Activated B cell treated with CpG ODN at 0.5 μM for 24 hours (primary cell): ENCODE measurements at places on chromosomes 2 and 18.

DNA sequence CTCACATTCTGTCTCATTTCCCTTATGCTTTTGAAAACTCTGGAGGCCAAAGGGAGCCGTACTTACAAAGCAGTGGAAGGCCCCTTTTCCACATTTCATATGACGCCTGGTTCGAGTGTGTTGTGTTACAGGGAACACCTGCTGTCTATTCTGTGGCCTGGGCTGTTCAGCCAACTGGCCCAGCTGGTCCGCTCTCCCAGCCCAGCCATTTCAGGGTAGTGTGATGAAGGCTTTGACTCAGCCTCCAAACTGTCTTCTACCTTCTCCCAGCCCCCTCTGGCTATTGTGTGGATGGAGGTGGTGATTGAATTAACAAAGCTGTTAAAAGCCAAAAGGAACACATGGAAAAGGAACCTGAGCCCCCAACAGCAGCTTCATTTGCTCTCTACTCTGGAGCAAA lies 233.8 kb downstream of the ICOS start:
- no peak for DNase-seq

- DNase-seq, result peak; percentile 24
Observed at GRCh38 chr2:287911-288757, at the start of gene ALKAL2. Gene ALKAL2 (minus strand): TSS chr2:288091. CDS start chr2:287835, 256 bp downstream.

GRCh38 chr2:218393750-218394290 lies 5.8 kb upstream of the CTDSP1 start:
- DNase-seq, result no peak

- no peak for DNase-seq
Observed at GRCh38 chr2:33496150-33496549, 19.7 kb downstream of the RASGRP3 start.

- DNase-seq, result no peak
Observed at GRCh38 chr2:62163106-62163831, 32.6 kb upstream of the B3GNT2 start.

GRCh38 chr2:219167997-219168396 lies 1.8 kb downstream of the SLC23A3 start:
- no peak for DNase-seq

DNA sequence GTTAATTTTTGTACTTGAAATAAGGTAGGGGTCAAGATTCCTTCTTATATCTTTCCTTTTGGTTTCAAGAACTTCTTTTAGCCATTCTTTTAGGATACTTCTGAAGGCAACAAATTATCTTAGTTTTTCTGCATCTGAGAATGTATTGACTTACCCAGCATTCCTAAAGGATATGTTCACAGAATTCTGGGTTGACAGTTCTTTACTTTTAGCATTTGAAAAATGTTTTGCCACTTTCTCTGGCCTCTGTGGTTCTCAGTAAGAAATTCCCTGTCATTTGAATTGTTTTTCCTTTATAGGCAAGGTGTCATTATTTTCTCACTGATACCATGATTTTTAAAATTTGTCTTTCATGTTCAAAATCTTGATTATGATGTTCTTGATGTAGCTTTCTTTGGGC lies 162.4 kb downstream of the GALNT1 start:
- no peak for DNase-seq

DNA sequence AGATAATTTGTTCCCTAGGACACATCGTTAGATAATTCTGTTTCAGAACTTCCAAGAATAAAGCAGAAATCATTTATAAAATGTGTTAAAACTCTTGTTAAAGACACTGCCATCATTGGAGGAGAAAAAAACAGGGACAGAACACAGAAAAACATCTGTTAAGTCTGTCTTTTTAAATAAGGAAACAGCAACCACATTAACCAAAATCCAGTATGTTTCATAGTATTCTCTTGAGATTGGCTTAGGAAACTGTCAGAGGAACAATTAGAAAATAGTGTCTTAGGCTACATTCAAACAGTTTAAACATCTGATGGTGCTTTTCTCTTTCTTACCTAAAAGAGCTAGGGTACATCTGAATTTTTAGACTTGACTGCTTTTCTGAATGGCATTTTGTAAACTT lies 81.6 kb downstream of the PMS1 start:
- no peak for DNase-seq

- no peak for DNase-seq
Observed at GRCh38 chr2:207502577-207503198, 27.1 kb upstream of the CREB1 start.

- no peak for DNase-seq
Observed at GRCh38 chr2:182186132-182186735, 200.6 kb downstream of the PPP1R1C start.

DNA sequence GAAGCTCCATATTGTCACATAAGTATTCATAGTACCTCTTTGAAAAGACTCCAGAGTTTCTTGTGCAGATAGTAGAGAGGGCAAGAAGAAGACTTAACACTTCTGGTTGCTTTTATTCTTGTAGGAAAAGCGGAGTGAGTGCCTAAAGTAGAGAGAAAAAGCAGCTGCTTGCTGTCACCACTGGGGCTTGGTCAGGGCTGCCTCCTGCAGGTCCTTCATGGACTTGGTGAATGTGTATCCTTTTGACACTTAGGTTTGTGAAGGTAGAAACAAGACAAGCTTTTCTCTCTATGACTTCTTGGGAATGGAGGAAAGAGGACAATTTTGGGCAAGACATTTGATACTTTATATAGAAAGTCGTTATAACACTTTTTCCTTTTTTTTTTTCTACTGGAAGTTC lies 312.8 kb upstream of the FANCL start:
- DNase-seq, result no peak

GRCh38 chr2:143553261-143553660 lies 424.0 kb downstream of the ARHGAP15 start:
- no peak for DNase-seq

DNA sequence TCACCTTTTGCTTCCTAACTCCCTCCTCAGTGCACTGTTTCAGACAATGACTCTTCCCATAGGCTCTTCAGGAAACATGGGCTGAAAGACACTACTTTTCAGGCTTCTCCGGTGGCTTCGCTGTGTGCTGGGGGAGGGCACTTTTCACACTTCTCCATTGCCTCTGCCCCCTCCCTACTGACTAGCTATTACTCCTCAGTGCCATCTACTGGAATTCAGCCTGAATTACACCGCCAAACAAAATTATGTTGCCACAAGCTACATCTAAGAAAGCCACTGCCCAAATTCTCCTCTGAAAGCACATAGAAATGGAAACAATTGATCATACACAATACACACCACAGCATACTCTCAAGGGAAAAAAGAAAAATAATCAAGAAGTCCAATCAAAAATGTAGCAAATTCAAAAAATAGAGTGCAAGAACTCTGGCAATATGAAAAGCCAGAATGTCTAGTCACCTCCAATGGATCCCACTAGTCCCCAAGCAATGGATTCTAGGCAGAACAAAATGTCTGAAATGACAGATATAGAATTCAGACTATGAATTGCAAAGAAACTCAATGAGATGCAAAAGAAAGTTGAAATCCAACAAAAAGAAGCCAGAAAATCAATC lies 1139.4 kb upstream of the GYPC start:
- no peak for DNase-seq

- no peak for DNase-seq
Observed at GRCh38 chr18:46297621-46298020, 193.4 kb downstream of the HAUS1 start.

- peak; percentile 63 for DNase-seq
Observed at GRCh38 chr2:174682578-174683391, 81.5 kb downstream of the CHRNA1 start.

DNA sequence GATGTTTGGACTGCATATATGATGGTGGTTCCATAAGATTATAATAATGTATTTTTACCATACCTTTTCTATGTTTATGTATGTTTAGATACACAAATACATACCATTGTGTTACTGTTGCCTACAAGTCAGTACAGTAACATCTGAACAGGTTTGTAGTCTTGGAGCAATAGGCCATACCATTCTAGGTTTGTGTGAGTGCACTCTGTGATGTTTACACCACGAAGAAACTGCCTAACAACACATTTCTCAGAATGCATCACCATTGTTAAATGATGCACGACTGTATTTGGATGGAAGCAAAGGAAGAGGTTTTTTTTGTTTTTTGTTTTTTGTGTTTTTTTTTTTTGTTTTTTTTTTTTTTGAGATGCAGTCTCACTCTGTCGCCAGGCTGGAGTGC lies 9.5 kb downstream of the DUSP19 start:
- DNase-seq, result no peak

GRCh38 chr18:79898952-79899608 lies 52.4 kb downstream of the SLC66A2 start:
- DNase-seq, result peak; percentile 13

- no peak for DNase-seq
Observed at GRCh38 chr2:36569267-36569856, 28.6 kb downstream of the FEZ2 start.

DNA sequence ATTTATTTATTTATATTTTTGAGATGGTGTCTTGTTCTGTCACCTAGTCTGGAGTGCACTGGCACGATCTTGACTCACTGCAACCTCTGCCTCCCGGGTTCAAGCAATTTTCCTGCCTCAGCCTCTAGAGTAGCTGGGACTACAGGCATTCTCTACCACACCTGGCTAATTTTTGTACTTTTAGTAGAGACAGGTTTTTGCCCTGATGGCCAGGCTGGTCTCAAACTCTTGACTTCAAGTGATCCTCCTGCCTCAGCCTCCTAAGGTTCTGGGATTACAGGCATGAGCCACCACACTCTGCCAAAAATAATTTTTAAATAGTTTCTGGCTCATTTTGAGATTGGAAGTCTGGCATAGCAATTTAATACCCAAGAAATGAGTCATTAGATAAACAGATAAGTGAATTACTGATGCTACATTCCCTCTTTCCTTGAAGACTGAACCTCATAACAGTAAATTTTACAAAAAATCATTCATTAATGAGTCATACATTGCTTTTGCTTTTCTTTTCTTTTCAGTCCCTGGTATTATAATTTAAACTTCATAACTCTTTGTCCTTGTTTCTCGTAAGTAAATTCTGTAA lies 881.6 kb upstream of the PIK3C3 start:
- no peak for DNase-seq

- DNase-seq, result no peak
Observed at GRCh38 chr2:40545645-40546044, 93.8 kb upstream of the SLC8A1 start.

DNA sequence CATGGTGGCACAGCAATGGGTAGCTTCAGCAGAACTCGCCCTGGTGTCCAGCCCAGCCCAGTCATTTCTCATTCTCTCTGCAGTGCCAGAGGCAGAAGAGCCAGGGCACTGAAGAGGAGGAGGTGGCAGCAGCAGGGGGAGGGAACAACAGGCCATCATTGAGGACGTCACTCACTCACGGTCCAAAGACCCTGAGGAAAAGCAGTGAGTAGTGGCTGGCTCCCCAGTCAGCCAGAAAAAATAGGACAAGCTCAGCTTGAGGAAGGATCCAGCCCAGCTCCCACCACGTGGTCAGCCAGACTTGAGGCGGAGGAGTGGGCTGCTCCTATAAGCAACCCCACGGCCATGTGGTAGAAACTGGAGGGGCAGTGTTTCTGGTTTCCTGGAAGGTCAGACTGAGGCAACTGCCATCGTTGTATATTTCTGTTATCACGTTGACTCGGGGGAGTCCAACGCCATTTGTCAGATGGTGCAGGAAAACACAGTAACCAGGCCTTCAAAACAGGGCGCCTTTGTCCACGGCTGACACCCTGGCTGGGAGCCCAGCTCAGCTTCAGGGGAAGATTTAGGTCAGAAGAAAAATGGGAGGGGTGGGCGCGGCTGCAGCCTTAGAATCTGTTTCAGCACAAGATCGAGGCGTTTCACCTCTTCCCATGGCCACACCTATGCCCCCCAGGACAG lies 19.0 kb upstream of the TMEM247 start:
- DNase-seq, result no peak

DNA sequence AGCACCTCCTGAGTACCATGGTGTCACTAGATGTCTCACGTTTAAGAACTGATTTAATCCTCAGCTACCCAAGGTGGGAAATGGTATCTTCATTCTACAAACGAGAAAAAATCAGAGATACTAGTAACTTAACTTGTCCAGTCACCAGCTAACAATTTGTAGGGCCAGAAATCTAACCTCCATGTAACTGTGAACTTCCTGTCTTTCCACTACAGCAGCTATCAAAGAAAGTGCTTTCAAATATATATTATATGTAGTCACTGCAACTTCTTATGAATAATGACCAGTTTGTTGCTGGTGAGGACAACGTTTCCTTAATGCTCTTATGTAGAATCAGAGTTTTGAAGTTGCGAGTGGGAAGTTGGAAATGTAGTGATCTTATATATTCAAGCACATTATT lies 1.9 kb downstream of the REV1 start:
- DNase-seq, result no peak

GRCh38 chr2:16161085-16161565 lies 220.8 kb downstream of the MYCN start:
- DNase-seq, result no peak

DNA sequence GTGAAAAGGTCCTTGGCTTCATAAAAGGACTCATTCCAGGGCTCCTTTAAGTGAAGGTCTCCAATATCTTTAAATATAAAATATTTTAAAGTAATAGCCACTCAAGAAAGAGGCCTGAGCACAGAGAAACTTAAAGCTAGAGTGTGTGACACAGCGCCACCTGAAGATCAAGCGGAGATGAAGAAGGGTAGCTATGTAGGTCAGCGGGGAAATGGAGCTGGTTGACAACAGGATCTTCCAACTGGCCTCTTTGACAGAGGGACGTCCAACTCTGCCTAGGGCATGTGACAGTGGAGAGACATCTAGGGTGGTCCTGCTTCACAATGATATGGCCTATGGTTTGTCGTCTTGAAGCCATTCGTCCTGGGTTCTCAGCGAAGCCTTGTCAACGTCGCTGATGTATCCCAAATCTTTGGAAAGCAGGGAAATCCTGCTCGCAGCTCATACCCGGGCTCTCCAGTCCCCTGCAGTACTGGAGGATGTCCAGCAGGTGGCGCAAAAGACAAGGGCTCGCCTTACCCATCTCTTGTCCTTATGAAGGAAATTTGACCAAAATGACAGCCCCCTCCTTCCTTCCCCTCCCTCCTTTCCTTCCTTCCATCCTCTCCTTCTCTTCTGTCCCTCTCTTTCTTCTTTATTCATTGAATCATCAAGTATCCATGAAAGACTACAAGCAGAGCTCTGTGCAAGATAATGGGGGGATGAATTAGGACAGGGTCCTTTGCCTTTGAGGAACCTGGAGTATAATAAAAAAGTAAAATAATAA lies 59.6 kb downstream of the LONRF2 start:
- peak; percentile 51 for DNase-seq

DNA sequence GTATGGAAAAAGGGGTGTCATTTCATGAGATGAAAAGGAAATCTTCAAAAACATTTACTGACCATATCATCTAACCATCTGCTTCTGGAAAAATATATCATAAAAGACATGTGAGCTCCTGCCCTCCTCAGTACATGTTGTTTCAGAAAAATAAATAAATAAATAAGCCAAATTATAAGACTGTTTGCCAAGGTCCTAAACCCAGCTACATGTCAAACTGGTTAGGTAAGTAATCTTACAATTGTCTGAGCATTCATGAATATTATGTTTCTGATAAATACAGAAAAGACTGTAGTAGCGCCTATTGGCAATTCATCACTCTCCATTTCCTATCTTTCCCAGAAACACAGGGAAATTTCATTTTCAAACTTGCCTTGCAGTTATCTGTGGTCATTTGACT lies 138.9 kb upstream of the SETBP1 start:
- no peak for DNase-seq

DNA sequence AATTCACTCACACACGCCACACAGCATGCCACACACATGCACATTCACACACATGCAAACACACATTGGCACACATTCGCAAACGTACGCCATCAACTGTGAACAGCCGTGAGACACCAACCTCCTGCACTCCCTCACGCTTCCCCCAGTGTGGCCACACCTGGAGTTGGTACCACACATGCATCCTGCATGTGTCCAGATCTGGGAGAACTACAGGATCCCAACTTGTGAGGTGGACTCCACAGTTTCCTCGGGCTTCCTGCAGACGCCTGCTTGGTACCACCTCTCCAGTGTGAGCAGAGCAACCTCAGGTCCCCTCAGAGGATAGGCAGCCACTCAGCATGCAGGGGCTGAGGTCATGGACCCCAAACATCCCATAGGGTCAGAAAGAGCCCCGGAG lies 239.0 kb downstream of the EIPR1 start:
- no peak for DNase-seq
